ENCODE measurements at places on chromosomes 3 and 15.

GRCh38 chr15:69807721-69808120 is 290.0 kb downstream of the TLE3 start:
- DNase-seq, result peak; percentile 17

GRCh38 chr3:84074767-84075166 is 884.0 kb upstream of the CADM2 start:
- peak; percentile 65 for DNase-seq

GRCh38 chr3:133838296-133838789 is 32.7 kb downstream of the SRPRB start:
- DNase-seq, result no peak

GRCh38 chr15:54815556-54815955 is 381.2 kb downstream of the RSL24D1 start:
- no peak for DNase-seq

- no peak for DNase-seq
Measured at GRCh38 chr3:108146139-108146538, 55.3 kb upstream of the CD47 start.

GRCh38 chr3:59818919-59819300 is 769.1 kb upstream of the CFAP20DC start:
- no peak for DNase-seq

GRCh38 chr3:195806916-195807231 is 4.9 kb downstream of the MUC4 start:
- DNase-seq, result no peak

DNA sequence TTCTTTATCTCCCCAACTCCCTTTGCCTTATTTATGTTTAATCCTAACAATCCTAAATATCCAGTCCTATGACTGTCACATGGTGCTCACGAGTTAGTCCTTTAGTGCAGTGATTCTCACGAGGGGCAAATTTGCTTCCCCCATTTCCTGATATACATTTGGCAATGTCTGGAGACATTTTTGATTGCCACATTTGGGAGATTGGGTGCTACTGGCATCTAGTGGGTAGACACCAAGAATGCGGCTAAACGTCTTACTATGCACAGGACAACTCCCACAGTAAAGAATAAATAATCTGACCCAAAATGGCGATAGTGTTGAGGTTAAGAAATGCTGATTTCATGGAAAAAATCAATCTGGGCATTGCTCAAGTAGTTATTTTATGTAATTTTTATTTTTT is 466.5 kb downstream of the ROBO2 start:
- no peak for DNase-seq

- DNase-seq, result peak; percentile 42
Measured at GRCh38 chr3:149810846-149811245, 2.2 kb upstream of the RNF13 start.

DNA sequence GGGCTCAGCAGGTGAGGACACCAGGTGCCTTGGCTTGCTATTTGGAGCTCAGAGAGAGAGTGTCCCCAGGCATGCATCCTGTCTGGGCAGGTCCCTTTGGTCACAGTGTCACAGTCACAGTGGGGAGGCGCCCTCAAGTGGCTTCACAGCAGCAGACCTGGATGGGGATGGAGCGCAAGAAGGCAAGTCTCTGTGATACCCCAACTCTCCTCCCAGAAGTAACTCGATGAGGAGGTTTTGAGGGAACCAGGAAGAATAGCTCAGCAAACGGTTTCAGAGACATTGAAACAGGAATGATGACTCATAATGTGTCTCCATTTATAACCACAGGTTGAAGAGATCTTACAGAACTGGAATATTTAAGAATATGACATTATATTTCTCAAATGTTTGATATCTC is 66.5 kb upstream of the SH3GL3 start:
- DNase-seq, result peak; percentile 84

- DNase-seq, result no peak
Measured at GRCh38 chr15:65914981-65915925, 46.0 kb downstream of the RAB11A start.

- DNase-seq, result no peak
Measured at GRCh38 chr3:120151791-120152190, 57.5 kb upstream of the GSK3B start.

DNA sequence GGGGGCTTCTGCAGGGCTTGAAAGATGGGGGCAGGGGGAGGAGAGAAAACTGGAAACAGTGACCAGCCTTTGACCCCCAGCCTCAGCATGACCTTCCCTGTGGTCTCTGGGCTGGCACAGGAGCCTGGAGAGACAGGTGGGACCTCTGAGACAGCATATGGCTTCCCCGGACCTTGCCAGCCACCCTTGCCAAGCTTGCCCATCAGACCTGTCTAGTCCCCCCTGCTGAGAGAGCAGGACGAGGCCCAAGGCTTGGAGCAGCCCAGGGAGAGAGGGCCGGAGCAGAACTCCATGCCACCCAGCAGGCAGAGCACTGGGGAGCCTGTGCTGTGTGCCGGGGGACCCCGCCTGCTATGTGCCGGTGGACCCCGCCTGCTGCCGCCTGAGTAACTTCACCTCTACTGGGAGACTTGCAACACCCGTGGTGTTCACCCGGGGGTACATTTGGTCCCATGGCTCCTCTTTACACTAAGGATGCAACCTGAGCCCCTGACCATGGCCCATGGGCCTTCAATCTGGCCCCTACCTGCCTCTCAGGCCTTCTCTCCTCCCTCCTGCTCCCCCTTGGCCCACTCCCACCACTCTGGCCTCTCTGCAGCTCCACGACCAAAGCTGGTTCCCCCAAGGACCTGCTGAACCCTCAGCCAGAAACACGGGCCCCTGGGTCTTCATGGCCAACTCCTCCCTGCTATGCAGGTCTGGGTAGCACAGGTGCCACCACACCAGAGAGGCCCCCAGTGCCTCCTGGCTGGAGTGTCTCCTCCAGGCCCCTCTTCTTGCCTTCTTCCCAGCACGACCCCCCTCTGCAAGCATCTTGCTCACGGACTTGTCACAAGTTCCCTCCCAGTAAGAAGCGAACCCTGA is 21.1 kb upstream of the SLC41A3 start:
- DNase-seq, result no peak

GRCh38 chr15:29942548-29942947 is 120.3 kb upstream of the TJP1 start:
- no peak for DNase-seq

DNA sequence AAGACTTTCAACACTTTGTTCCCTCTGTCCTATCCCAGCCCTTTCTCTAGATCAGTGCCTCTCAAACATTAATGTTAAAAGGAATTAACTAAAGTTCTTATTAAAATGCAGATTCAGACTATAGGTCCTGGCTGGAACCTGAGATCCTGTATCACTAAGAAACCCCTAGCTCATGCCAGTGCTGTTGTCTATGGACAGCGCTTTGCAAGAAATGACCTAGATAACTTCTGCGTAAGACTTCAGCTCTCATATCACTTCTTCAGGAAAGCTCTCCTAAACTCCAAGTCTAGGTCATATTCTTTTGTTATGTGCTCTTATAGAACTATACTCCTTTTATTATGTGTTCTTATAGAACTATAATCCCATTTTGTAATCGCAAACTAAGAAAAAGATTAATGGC is 67.8 kb upstream of the CDIN1 start:
- DNase-seq, result no peak

DNA sequence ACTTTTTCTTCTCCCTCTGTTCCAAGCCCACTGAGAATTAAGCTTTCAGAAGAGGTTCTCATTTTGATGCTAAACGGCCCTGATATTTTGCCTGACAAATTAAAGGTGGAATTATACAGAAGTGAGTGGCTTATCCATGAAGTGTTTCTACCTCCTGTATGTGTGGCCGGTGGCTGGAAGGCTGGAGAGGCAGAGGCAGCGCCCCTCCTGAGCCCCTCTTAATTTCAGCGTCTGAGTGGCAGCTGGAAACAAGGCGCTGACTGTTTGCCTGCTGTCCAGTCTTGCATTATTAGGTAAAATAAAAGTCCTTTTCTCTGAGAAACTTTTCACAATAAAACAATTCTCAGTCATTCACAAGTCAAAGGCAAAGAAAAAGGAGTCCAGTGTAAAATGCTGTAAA is 685.7 kb downstream of the MCTP2 start:
- DNase-seq, result no peak

DNA sequence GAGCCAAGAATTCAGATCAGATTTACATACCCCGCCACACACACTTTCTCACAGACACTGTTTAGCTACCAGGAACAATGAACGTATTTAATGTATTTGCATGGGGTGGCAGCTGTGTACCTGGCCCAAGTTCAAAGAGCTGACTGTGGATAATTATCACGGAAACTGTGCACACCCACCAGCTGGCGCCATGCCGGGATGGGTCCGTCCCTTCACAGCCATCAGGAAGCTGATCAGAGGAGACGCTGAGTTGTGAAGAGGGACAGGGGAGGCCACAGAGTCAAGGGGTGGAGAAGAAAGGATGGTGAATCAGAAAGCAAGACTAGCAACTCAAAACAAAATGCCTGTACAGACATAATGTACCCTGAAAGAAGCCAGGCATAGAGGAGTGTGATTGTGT is 13.1 kb upstream of the PLA2G4D start:
- DNase-seq, result peak; percentile 25

GRCh38 chr3:117674321-117674720 is 964.7 kb downstream of the TUSC7 start:
- DNase-seq, result no peak

- no peak for DNase-seq
Measured at GRCh38 chr3:178367817-178368617, 168.2 kb upstream of the KCNMB2 start.

- DNase-seq, result peak; percentile 55
Measured at GRCh38 chr15:41585127-41586047, 26.4 kb downstream of the TYRO3 start.

GRCh38 chr15:34437687-34438086 is at the start of gene GOLGA8A:
Gene GOLGA8A, minus strand, starts transcription at chr15:34437808. Its CDS starts 48,117 bp downstream, at chr15:34389691.
- DNase-seq, result peak; percentile 55

- DNase-seq, result peak; percentile 33
Measured at GRCh38 chr3:40939030-40939740, 260.1 kb upstream of the CTNNB1 start.

DNA sequence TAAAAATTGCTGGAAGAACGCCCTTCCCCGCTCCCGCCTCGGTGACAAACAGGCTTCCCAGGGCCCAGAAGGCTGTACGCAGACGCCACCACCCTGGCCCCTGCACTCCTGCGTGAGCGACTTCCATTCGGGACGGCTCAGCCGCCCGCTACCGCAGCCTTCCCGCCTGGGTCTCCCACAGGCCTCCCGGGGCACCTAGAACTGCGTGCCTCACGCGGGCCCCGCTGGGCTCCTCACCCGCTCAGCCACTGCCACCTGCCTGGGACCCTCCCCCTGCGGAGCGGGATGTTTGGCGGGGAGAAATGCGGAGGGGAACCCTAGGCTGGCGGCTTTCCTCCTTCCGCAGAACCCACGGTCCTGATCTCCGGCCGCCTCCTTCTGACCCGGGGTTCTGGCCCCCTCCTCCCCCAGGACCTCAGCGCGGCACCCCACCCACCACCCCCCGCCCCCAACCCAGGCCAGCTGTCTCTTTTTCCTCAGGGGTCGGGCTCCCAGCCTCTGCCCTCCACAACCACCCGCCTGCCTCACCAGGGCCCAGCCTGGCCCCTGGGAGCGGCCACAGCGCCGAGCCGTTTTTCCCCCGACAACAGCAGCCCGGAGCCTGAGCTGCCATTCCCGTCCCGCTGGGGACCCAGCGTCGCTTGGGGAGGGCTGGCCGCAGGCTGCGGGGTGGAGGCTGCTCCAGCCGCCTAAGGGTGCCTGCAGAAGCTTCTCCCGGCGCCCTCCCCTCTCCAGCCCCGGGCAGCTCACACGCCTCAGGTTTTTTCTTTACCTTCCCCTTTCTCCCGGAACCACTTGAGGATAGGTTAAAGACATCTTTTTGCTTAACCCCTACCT is 27.6 kb upstream of the RAB7A start:
- no peak for DNase-seq

All from mammary epithelial cell (primary cell).